Hippocampal formation (tissue), 2 donors: ENCODE measurements at places on chromosomes 3 and 15.
A peak's percentile ranks its signal among the peaks of the same experiment; 100 is the strongest.

GRCh38 chr15:66212563-66212921 is 41.0 kb downstream of the MEGF11 start:
- DNase-seq, result no peak

- no peak for DNase-seq
Measured at GRCh38 chr15:91992945-91993344, 139.4 kb downstream of the SLCO3A1 start.

DNA sequence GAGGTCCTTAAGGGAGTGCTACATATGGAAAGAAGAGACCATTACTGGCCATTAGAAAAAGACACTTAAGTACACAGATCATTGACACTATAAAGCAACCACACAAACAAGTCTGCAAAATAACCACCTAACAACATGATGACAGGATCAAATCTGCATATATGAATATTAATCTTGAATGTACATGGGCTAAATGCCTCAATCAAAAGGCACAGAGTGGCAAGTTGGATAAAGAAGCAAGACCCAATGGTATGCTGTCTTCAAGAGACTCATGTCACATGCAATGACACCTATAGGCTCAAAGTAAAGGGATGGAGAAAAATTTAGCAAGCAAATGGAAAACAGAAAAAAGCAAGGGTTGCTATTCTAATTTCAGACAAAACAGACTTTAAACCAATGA is 28.4 kb upstream of the CCNL1 start:
- DNase-seq, result no peak

DNA sequence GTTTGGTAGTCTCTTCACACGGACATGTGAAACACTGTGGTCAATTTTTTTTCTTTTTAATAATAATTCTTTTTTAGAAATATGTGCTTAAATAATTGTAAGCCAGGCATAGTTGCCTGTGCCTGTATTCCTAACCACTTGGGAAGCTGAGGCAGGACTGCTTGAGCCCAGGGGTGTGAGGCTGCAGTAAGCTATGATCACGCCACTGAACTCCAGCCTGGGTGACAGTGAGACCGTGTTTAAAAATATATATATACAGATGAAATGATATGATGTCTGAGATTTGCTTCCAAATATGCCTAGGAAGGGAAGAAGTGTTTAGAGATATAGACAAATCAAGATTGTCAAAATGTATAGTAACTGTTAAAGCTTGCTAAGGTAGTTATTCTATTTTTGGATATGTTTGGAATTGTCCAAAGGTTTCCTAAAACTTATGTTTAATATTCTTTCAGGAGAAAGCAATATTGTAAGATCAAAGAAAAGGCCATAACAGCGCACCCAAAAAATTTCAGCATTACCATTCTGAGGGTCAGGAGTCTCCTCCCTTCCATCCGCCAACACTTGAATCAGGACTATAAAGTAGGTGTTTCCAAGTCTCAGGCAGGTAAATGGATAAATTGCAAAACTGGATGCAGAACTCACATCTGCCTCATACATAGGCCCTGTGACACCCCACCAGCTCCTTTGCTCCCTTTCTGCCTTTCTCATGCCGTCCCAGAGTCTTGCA is 532 bp upstream of the SELENOT start:
- no peak for DNase-seq

GRCh38 chr3:8657804-8658305 is 13.3 kb upstream of the SSUH2 start:
- no peak for DNase-seq

GRCh38 chr3:132210476-132211346 is 106.5 kb upstream of the ACP3 start:
- DNase-seq, result no peak

- DNase-seq, result no peak
Measured at GRCh38 chr15:57160823-57161560, 215.3 kb upstream of the CGNL1 start.

- DNase-seq, result no peak
Measured at GRCh38 chr15:91924837-91925495, 71.5 kb downstream of the SLCO3A1 start.

- DNase-seq, result peak; percentile 18
Measured at GRCh38 chr15:70156671-70157271, 59.1 kb upstream of the TLE3 start.

DNA sequence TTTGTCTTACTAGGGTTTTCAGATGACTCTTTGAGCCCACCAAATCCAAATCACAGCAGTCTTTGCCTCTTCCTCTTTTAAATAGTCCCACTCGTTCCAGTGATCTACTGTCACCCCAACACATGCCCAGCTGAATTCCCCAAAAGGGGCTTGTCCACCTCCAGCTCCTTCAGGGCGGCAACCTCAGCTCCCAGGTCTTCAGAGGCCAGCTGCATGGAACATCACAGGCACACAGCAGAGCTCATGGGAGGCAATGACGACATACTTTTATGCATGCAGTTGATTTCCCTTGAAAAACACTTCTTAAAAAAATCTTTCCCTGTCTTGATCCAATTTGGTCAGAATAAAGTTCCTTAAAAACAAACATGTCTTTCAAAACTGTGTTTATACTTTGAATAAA is 244.3 kb upstream of the NR2F2 start:
- DNase-seq, result no peak

DNA sequence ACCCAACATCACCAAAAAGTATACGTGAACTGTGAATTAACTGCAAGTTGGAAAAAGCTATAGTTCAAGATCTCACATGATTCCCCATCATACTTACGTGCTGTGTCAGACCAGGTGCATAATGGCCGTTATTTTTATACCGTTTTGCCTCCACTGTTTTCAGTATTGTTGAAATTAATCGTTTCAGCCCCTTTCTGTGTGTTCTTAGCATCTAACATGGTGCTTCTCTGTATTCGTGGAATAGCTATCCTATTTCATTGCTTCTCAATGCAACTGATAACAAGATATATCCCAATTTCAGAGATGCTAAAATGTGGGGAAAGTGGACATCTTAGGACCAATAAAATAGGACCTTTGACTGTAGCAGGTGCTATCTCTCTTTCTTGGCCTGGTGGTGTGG is 13.7 kb downstream of the CA12 start:
- DNase-seq, result no peak

GRCh38 chr15:58179206-58179605 is 41.0 kb downstream of the AQP9 start:
- no peak for DNase-seq

DNA sequence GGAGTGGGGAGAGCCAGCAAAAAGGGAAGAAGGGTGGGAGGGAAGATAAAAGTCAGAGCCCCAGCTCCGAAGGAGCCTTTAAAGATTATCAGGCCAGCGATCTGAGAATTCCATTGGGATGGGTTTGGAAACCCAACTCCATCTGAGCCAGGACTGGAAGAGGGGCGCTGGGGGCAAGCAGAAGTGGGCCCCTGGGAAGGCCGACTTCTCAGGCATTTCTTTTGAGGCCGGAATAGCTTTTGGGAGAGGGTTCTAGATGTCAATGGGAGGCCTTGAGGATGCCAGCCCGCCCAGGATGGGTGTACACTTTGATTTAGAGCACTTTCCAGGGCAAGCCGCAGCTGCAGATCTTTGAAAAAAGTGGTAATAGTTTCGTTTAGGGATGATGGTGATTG is 6.6 kb upstream of the SOX2 start:
- DNase-seq, result no peak

- no peak for DNase-seq
Measured at GRCh38 chr3:141646760-141647561, 91.1 kb upstream of the RNF7 start.

DNA sequence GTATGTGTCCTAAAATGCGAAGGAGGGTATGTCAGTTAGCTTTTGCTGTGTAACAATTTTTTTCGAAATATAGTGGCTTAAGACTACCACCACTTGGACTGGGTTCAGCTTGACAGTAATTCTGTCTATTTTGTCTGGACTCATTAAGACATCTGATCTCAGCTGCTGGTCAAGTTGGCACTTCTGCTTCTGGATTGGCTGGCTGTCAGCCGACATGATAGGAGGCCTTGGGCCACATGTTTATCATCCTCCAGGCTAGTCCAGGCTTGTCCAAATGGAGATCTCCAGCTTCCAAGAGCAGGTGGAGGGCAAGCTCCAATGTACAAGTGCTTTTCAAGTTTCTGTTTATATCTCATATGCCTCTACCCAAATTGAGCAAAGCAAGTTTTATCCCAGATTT is 95.9 kb downstream of the GALK2 start:
- no peak for DNase-seq

GRCh38 chr3:126607214-126607908 is 47.6 kb downstream of the TXNRD3 start:
- DNase-seq, result no peak

GRCh38 chr3:143119009-143119914 is at the start of gene CHST2:
TSS of gene CHST2 (plus strand) at chr3:143119771. CDS start at chr3:143120817, 1,046 bp downstream.
- peak; percentile 61 for DNase-seq

- no peak for DNase-seq
Measured at GRCh38 chr3:114600571-114600970, 306.7 kb downstream of the TIGIT start.

DNA sequence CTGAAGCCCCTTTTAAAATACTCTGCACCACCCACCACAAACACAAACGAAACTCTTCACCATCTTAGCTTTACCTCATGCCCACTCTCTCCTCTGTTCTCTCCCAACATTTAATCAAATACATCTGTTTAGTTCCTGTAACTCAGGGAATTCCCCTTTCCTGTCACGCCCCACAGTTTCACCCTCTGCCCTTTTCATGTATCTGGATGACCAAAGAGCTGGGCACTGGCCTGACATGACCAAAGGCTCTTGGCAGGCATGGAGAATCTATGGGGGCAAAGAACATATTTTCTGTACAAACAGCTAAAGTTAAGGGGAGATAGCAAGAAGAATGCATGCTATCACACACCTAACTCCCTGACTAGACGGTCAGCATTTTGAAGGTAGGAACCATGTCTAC is 270.0 kb downstream of the TBL1XR1 start:
- no peak for DNase-seq

- DNase-seq, result no peak
Measured at GRCh38 chr3:149122721-149123578, 6.5 kb upstream of the HPS3 start.

GRCh38 chr15:59678172-59678571 is 10.9 kb downstream of the BNIP2 start:
- DNase-seq, result no peak

DNA sequence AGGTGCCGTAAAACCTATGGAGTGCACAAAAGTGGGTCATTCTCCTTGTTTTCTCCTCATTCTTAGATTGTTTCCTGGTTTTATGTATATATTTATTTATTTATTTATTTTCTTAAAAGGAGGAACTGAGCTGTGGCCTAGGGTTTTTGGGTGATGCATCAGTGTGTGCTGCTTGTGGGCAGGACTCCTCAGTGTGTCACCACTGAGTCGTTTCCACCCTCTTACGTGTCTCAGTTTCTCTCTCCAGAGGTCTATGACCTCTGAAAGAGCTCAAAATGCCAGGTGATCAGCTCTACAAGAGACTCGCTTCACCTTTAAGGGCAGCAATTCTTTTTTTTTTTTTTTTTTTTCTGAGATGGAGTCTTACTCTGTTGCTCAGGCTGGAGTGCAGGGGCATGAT is 72.9 kb downstream of the CD200 start:
- DNase-seq, result no peak

DNA sequence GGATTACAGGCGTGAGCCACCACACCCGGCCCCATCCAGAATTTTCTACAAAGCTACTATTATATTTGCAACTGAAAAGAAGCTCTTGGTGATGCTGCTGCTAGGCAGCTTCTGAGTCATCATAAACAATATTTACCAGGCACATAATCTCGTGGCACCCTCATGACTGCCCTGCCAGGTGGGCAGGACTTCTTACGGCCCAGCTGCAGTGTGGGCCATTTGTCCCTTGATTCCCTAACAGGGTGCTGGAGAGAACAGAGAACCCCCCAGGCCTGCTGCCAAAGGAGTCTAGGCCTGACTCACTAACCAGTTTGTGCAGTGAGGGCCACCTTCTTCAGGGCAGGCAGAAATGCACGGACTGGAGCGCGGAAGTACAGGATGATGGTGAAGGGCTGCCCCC is 4.9 kb downstream of the EPB42 start:
- no peak for DNase-seq

GRCh38 chr3:36480911-36481648 is 100.8 kb downstream of the STAC start:
- DNase-seq, result no peak

DNA sequence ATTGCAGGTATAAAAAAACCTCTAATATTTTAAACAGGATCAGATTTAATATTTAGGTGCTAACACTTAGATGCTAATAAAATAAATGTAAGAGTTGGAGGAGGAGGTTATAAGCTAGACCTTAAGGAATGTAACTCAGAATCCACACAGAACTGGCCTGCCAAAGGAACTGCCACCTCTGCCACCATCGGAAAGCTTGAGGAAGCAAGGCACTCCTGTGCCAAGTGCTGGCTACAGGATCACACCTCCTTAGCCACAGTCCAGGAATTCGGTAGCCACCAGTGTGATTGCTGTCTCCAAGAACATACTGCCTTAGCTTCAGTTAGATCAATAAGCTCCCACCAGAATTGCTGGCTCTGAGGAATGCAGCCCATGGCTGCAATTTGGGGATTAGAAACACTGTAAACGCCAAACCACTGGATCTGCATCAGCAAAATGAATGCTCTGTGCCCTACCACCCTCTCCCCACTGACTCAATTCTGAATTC is 58.0 kb downstream of the FRMD5 start:
- no peak for DNase-seq

GRCh38 chr3:191740712-191741111 is 279.7 kb downstream of the PYDC2 start:
- no peak for DNase-seq

- DNase-seq, result no peak
Measured at GRCh38 chr15:75360391-75360790, 8.0 kb downstream of the MAN2C1 start.

DNA sequence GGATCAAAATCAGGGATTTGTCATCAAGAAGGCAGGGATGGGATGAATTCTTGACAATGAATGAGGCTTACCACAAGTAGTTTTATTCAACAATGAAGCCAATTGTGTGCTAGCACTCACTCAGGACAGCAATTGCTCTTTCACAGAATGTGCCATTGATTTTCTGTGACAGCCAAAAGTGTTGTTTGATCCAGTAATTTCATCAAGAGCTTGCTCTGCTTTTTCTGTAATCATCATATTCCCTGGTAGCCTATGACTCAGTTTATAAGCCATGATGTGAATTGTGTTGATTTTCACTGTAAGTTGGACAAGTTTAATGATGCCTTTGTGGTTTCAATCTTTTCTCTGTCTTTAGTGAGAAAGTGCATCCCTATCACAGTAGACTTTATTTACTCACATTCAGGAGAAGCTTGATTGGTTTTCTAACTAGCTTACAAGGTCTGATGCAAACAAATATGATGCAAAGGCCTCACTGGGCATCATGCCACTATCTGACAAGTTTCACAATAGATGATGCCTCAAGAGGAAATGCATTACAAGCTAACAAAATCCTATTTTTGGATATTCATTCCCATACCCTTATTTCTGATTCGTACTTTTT is 13.6 kb upstream of the CSRNP1 start:
- peak; percentile 40 for DNase-seq
